ENCODE measurements at places on chromosomes 2 and 18. TPM values are rescaled to one million over a fixed set of nuclear protein-coding genes. Genes with fewer than 3 reads are reported as not detected.

GRCh38 chr18:68376926-68377325, 338.0 kb downstream of the TMX3 start:
- no peak for DNase-seq

- no peak for DNase-seq
Observed at GRCh38 chr2:148813603-148814065, 61.4 kb upstream of the KIF5C start.

- no peak for DNase-seq
Observed at GRCh38 chr2:196336207-196336606, 164.8 kb upstream of the STK17B start.

GRCh38 chr2:7672027-7672684, 754.9 kb downstream of the RNF144A start:
- DNase-seq: no peak

GRCh38 chr2:99101697-99102096, 39.8 kb upstream of the C2orf15 start:
- DNase-seq: no peak

DNA sequence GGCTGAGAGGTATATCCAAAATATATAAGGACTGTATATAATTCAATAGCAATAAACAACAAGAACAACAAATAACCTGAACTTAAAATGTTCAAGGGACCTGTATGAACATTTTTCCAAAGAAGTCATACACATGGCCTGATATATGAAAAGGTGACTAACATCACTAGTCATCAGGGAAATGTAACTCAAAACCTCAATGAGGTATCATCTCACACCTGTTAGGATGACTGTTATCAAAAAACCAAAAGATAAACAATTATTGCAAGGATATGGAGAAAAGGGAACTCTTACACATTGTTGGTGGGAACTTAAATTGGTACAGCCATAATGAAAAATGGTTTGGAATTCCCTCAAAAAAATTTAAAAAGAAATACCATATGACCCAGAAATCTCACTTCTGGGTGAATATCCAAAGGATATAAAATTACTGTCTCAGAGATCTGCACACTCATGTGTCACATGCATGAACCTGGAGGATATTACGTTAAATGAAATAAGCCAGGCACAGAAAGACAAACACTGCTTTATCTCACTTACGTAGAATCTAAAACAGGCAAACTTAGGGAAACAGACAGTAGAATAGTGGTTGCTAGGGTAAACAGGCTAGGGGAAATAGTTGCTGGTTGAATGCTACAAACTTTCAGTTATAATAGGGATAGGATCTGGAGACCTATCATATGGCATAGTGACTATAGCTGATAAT, 334.5 kb upstream of the MMADHC start:
- no peak for DNase-seq

DNA sequence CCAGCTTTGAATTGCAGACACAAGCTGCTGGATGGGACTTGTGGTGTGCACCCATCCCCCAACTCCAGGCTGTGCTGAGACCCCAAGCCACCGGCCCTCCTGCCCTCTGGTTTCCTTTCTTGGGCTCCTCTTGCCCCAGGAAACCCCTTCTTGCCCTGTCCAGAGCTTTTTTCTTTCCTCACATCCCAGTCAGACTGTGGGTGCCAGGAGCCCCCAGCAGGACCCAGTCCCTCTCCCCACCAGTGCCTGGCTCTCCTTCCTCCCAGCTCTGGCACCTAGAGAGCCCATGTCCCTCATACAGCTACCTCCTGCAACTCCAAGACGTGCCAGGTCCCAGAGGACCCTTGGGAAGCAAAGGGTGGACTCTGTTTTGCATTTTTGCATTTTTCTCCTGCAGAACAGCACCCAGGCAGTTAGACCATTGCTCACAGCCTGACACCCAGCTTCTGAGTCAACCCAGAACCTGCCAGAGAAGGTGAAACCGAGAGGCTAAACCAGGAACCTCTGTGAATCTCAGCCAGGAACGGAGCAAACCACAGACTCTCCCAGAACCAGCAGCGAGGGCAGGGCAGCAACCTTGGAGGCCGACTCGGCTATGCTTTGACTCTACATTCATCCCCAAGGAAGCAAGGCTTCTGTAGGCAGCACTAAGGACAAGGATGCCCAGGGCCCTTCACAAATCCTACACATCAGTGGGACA, 221.1 kb downstream of the ANAPC1 start:
- DNase-seq: no peak

DNA sequence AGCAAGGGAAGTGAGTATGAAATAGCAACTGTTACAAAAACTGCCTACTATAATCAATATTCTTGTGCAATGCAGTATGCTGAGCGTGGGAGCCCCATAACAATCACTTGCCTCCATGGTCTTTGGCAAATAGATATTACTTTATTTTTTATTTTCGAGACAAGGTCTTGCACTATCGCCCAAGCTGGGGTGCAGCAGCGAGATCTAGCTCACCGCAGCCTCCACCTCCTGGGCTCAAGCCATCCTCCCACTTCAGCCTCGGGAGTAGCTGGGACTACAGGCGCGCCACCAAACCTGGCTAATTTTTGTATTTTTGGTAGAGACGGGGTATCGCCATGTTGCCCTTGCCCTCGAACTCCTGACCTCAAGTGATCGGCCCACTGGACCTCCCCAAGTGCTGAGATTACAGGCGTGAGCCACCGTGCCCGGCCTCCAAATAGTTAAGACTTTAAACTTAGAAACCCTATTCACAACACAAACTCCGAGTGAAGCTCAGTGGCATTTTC, 1.2 kb upstream of the CCNT2 start:
- DNase-seq: no peak

DNA sequence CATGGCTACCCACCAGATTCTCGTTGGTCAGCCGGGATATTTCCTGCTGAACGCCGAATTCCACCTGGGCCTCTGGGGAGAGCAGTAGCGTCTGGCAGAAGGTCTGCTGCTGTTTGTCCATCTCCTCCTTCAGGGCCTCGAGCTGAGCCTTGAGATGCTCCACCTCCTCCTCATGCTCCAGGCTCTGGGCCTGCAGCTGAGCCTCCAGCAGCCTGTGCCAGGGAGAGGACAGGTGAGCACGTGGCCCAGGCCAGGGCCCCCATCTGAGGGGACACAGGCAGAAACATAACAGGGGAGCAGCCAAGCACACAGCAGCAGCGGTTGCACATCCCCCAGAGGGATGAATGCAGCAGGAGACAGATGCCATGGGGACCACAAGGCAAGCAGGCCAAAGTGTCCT, 40.1 kb upstream of the ACAA2 start:
- DNase-seq: no peak

GRCh38 chr2:216951171-216951570, 91.3 kb upstream of the TNP1 start:
- no peak for DNase-seq

- no peak for DNase-seq
Observed at GRCh38 chr2:234335661-234336228, 161.1 kb downstream of the ARL4C start.

- DNase-seq: no peak
Observed at GRCh38 chr18:22563164-22563583, 145.5 kb upstream of the CTAGE1 start.

DNA sequence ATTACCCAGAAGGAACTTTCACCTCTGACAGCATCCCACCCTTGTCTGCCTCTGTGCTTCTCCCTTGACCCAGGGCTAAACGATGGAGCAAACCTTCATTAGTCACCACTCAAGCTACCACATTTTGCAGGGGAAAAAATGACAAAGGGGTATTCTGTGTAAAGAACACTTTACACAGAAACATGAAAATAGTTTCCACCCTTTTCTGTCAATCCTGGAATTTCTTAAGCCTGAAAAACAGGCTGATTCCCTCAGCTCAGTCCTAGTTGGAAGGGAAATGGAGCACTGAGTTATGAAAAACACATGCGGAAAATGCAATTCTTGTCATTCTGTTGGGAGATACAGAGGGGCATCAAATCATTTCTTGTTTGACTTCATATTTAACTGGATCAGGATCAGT, 175.0 kb upstream of the HNRNPA3 start:
- no peak for DNase-seq

DNA sequence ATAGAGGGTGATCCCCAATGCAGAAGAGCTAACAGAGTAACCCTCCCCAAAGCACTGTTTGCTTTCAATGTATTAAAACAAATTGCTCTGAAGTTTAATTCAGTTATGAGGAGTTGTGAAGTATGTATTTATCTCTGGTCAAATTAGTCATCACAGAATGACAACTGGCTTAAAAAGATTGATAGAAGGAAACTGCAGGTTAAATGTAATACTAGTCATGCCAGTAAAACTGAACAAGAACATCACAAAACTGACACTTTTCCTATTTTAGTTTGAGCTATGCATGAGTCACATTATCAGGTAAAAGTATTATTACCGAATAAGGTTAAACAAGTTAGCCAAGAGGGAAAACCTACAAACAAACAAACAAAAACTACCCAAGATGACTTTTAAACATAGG, 99.0 kb upstream of the ACVR1C start:
- DNase-seq: no peak

- no peak for DNase-seq
Observed at GRCh38 chr18:70220628-70221027, 15.1 kb upstream of the RTTN start.

DNA sequence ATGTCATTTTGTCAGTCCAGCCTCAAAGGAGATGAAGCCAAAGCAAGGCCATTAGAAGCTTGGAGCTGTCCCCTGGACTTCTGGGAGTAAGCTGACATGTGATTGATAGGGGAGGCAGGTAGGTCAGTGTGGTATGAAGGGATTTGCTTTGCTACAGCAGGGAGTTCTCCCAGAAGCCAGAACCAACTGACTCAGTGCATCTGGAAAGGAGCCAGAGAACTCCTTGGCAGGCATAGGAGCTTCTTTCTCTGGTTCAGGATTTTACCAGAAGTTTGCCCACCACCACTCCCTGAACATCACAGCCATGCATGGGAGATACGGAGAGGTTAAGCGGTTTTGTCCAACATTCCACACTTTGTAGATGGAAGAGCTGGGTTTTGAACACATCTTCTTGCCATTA, 24.5 kb upstream of the KCNE4 start:
- no peak for DNase-seq

- no peak for DNase-seq
Observed at GRCh38 chr2:212005085-212005671, 533.4 kb downstream of the ERBB4 start.

DNA sequence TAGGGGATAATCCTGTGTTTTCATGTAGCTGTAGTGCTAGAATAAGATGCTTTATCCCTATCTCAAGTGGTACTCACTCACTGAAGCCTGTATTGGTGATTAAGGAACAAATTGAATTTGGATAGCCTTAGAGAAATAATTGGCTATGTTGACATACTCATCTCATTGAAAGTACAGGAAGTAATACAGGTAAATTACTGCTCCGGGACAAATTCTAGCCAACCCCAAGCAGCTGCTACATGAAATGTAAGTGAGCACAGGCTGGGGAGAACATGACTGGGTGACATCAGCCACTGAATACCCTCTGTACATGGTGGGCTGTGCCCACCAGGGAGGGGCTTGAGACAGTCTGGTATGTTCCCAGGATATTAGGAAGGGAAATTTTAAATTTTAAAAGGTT, 188.4 kb upstream of the RASGRP3 start:
- no peak for DNase-seq

GRCh38 chr2:234958746-234959395, 7.1 kb downstream of the SH3BP4 start:
- DNase-seq: peak; percentile 79

- DNase-seq: no peak
Observed at GRCh38 chr2:79757526-79757925, 244.7 kb downstream of the CTNNA2 start.

GRCh38 chr2:141499123-141499522, 631.7 kb downstream of the LRP1B start:
- no peak for DNase-seq

Gene KCNE4
- 15.0 TPM for total RNA-seq

Gene IL36G
- not detected for total RNA-seq

Gene GAREM1
- 21.2 TPM for total RNA-seq

Gene IL1RN
- 8.9 TPM for total RNA-seq

Gene CPSF3
- 26.3 TPM for total RNA-seq

Gene CRYBA2
- not detected for total RNA-seq

Gene ASPRV1
- total RNA-seq: 1.1 TPM

Gene ARHGEF4
- 9.4 TPM for total RNA-seq

Gene TIA1
- total RNA-seq: 57.1 TPM

Data from mesenteric fat pad (tissue), 1 donor.